ENCODE measurements at places on chromosomes 6 and 20. TPM values are rescaled to one million over a fixed set of nuclear protein-coding genes. Genes with fewer than 3 reads are reported as not detected.

DNA sequence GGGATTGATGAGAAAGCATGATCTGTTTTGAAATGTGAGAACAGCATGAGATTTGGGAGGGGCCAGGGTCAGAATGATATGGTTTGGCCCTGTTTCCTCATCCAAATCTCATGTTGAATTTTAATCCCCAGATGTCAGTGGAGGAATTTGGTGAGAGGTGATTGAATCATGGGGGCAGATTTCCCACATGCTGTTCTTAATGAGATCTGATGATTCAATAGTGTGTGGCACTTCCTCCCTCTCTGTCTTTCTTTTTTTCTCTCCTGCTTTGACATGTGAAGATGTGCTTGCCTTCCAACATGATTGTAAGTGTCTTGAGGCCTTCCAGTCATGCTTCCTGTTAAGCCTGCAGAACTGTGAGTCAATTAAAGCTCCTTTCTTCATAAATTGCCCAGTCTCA, 1060.3 kb upstream of the CITED2 start:
- DNase-seq, result no peak

GRCh38 chr6:139801571-139802321, 427.3 kb upstream of the CITED2 start:
- DNase-seq, result no peak

GRCh38 chr20:54345301-54345724, 130.1 kb upstream of the DOK5 start:
- DNase-seq, result no peak

DNA sequence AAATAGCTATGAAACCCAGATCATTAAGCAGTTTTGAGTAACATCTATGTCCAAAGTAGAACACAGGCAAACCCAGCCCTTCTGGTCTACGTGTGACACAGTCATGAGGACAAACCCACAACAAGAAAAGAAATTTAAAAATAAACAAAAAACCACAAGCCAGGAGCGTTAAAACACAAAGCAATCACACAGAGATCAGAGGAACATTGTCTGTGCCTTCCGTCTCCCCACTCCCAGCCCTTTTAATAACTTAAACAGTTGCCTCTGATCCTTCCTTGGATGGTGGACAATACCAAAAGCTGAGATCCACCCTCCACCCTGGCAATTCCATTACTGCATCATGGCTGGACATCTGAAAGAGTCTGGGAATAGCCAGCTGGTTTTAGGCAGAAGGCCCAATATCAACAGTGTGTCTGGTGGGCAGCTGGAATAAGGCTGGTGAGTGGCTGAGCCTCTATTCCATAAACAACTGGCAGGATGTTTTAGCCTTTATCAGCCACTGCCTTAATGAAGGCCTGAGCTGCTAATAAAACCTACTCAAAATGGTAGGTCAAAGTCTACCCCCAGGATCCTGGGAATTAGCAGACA, 15.7 kb upstream of the LAMA4 start:
- DNase-seq, result no peak

DNA sequence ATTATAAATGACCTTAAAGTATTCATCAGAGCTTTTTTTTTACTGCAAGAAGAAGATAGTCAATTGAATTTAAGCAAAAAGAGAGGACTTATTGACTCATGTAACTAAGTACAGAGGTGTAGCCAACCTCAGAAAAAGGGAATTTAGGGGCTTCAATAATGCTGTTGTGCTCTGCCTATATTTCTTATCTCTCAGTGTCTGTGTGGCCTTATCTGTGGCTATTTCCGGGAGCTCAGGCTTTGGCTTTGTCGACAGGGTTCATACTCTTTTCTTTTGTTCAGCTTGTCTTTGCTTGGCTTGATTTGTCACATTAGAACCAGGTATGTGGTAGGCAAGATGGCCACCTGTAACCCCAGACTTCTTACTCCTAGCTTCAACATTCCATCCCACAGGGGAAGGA, 38.6 kb upstream of the FABP7 start:
- DNase-seq, result no peak

DNA sequence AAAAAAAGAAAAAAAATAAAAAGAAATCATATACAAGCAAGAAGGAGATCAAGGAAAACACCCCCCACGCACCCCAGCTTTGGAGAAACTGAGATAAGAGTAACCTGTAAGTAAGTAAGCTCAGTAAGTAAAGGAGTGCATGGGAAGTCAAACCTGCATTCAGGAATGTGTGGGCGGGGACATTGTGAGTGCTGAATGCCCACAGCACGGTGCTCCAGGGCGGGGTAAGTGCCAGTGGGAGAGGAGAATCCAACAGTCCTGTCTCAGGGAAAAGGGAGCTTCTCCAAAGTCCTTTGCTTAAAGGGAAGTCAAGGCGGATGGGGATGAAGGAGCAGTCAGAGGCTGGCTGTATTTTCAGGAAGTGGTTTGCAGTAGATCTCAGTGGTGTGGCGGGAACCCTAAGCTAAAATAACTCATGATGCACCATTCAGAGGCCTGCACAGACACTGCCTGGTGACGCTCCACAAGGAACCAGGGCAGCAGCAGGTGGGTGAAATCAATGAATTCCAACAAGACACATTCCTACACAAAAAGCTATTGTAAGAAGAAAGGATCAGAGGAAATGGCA, 368.0 kb downstream of the QKI start:
- peak; percentile 16 for DNase-seq

DNA sequence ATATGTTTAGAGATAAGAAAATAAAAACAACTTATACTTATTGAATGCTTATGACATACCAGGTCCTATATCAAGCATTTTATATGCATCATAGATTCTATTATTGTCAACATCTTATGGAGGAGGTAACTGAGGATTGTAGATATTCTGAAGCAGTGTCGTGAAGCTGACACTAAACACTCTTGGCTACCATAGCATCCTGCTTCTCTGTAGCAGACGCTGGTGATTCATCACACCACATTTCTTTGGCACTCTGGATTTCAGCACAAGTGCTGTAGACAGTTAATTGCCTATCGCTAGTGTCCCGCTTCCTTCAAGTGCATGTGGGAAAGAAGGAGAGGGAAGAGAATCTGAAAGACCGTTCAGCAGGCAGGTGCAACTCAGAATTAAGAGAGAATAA, 317.1 kb downstream of the PLCB1 start:
- DNase-seq, result no peak

GRCh38 chr6:167779129-167779992, 47.4 kb upstream of the AFDN start:
- no peak for DNase-seq

DNA sequence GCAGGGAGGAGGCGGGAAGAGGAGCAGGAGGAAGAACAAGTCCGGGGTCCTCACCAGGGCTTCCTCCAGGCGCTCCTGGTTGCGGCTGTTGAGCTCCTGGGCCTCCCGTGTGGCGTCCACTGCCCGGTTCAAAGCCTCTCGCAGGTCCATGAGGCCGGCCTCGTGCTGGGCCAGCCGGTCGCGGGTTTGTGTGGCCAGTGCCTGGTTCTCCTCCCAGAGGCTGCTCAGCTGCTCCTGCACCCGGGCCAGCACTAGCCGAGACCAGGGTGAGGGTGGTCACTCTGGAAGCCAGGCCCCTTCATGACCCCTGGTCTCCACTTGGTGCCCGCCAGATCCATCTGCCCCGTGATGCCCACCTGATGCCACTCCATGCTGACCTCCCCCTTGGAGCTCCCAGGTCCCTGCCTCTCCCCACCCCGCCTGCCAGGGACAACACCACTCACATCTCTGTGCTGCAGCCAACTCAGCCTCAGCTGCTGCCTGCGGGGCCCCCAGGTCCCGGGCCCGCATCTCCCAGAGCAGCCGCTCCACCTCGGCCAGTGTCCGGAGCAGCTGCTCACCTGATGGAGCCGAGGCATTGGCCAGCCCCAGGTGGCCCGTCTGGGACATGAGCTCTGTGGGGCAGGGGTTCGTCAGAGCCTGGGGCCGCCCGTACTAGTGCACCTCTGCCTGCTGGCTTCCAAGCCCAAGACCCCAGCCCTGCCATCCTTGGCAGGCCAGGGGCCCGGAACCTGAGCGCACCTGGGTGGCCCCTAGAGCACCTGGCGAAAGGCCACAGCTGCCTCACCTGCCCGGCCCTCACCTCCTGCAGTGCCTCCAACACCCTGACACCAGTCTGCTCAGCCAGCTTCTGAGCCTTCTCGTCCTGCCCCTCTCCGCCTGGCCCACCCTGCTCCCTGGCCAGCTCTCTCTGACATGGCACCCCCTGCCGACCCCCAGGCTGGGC, 15.9 kb downstream of the ADRM1 start:
- no peak for DNase-seq

GRCh38 chr20:50248104-50248641, 57.5 kb downstream of the CEBPB start:
- DNase-seq, result no peak

DNA sequence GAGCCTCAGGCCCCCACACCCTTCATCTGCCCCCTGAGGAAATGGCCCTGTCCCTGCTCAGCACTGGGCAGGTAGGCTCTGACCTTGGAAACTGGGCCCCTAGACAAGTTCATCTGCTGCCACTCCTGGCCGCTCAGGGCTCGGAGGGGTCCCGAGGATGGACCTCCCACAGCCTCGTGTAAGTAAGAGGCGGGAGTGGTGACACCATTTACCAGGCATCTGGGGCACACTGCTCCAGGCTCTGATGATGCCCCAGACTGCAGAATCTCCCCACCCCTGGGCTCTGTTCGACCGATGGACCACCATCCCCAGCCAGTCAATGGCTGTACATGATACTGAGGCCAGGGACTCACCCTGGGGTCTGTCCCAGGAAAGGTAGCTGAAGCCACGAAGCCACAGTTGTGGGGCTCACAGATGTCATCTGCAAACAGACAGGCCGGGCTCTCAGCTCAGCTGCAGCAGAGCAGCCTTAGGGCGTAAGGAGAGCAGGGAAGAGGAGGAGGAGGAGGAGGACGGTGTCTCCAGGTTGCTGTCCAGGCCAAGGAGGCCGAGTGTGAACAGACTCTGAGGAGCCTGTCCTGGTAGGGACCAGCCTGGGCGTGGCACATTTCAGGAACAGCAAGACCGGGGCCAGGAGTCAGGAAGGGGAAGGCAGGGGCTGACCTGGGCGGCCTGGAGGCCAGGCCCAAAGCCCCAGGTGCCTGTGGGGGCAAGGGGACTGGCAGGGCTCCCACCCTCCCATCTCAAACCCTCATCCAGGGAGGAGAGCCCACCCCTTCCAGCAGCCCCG, 300.4 kb downstream of the TAF4 start:
- no peak for DNase-seq

- no peak for DNase-seq
Observed at GRCh38 chr6:16719488-16719887, 41.8 kb downstream of the ATXN1 start.

- DNase-seq, result no peak
Observed at GRCh38 chr20:15364781-15365180, 1027.4 kb upstream of the FLRT3 start.

DNA sequence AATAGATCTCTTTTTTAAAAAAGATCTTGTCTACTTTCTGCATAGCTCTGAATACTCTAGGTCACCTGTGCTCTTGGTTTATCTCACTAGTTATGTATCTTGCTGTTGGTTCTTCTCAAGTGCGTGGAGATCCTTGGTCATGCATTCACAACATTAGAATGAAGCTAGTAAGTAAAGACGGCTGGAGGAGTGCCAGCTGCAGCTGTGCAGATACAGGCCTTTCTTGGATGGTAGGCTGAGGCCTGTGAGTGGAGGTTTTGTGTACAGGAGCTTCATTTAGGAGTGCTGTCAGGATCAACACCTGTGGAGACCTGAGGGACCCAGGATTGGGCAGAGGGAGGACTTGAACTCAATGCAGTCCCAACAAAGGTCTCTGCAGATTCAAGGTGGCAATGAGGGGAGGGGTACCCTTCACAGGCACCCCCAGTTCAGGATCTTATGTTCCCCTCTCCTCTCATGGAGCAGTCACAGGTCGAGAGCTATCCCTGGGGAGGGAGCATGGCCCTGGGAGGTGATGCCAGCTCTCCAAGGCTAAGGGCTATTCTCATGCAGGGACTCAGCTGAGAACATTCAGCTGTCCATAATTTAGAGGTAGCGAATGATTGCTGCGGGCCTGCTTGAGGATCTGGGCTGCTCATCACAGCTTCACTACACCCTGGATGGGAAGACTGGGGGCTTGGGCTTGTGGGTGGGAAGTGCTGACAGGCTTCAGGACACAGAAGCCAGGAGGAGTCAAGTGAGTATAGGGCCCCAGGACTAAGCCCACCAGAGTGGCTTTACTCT, 98.9 kb upstream of the ENPP5 start:
- peak; percentile 19 for DNase-seq

DNA sequence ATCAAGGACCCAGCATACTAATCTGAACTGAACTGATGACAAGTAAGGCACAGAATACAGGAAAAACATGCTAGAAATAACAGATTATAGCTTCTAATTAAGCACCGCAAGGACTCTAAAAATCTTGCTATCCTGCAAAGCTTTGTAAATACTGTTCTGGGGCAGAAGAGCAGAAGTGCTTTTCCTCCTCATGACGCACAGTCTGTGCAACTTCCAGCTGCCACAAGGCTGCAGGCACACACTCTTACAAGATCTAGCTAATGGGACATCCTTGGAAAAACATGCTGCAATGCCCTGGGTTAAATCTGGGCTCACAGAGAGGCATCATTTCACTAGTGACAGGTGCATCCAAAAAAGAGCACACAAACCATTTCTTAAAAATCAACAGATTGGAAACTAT, 188.6 kb downstream of the GJA10 start:
- no peak for DNase-seq

DNA sequence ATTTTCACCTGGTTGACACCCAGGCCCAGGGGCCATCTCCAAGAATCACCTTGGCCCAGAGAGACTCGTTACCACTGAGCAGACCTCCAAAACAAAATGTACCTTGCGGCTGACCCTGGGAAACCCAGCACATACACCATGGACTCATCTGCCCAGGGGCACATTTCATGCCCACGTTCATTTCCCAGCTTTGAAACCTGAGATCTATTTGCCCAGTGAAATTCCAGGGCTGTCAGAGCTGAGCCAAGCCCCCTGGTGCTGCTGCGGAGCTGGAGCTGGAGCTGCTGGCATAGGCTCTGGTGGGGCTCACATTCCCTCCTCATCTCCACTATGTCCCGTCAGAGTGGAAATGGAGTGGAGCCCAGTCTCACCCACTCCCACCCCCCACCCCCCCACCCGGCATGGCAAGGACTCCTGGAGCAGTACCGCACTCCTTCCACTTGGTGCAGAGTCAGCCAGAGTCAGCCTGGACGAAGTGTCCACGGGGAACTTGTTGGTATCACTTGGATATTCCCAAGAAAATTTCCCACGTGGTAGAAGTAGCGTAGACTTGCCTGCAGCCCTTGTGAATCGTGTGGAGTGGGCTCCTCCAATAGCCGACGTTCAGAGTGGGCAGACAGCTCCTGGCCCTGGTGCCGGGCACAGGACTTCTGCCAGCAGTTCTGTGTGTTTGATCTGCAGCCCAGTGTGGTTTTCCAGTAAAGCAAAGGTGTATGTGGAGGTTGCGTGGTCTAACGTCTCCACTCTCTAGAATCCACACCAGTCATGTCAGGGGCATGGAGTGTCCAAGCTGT, 18.1 kb upstream of the OSER1 start:
- no peak for DNase-seq

GRCh38 chr6:142805042-142805441, 139.9 kb downstream of the HIVEP2 start:
- no peak for DNase-seq

- no peak for DNase-seq
Observed at GRCh38 chr6:163731215-163732013, 316.9 kb downstream of the QKI start.

The HUS1B gene
- 0.31 TPM for polyA plus RNA-seq

The NOL7 gene
- polyA plus RNA-seq, result 57.1 TPM

The GSTA1 gene
- polyA plus RNA-seq, result 65.0 TPM

The IYD gene
- polyA plus RNA-seq, result 0.26 TPM

The MYBL2 gene
- polyA plus RNA-seq, result 4.4 TPM

The COL19A1 gene
- polyA plus RNA-seq, result 0.09 TPM

All from lung (tissue), 17 donors.